ENCODE measurements at places on chromosomes 3 and 15.

- DNase-seq = no peak
These were observed 9.9 kb downstream of the KY start for GRCh38 chr3:134640872-134641470.

DNA sequence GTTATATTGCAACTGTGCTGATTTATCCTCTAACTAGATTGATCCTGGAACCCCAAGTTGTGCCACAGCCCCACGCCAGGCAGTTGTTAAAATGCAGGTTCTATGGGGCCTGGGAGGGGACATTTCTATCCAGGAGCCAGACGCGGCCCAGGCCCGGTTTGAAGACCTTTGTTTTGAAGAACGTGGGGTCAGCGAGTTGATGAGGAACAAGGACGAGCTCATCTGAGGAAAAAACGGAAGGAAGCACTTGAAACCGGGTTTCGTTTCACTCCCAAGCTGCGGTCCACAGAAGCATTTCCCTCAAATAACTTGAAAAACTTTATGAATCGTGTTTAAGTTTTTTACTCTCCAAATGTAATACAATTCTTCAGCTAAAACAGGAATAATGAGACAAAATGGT, 76.4 kb downstream of the CHSY1 start:
- no peak for DNase-seq

DNA sequence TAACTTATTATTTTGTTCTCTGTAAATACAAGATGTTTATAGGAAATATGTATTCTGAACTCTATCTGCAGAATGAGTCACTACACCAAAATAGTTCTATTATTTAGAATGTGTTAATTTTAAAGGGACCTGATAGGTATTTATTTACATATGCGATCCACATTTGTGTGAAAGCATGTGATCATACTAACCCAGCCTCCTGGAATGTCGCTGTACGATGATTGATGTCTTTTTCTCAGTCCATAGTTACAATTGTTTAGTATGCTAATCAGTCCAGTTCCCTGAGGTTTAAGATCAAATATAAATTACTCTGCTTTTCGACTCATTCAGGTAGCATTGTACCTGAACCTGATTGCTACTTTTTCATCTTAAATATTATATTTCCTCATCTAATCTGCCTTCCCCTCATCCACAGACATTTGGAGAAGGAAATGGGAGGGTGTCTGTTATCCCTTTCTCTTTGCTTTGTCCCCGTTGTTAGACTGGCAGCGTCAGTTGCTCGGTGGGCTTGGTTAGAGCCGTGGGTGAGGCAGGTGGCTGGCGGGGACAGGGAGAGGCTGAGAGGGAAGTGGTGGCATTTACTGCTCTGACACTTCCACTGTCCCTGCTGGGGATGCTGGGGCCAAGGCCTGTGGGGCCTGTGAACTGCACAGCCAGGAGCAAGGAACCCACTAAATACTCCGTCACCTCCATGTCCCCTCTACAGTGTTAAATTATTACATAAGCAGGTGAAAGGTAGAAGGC, 27.8 kb upstream of the NR2E3 start:
- no peak for DNase-seq

DNA sequence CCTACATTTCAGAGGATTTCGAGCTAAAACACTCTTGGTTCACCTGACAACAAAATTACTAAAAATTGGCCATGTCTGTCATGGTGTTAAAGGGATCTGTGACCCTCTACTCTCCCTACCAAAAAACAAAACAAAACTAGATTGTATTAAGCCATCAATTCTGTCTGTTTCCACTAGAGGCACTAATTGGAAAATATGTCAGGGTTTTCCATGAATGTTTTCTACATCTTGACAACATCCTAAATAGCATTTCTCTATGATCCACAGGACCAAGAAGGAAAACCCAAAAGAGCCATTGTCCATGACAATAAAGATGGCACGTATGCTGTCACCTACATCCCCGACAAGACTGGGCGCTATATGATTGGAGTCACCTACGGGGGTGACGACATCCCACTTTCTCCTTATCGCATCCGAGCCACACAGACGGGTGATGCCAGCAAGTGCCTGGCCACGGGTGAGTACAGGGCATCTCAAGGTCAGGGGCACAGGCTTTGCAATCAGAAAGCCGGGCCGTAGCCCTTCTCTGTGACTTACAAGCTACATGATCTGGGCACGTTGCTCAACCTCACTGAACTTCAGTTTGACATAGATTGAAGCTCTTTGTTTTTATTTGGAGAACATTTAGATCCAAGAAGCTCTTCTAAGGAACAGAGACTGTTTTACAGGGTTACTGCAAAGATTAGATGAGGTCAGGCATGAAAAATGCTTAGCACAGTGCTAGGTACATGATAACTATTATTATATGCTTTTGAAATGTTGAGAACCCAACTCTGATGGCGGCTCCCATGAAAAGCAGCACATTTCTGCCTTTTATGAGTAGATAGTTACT, 74.8 kb downstream of the DNASE1L3 start:
- no peak for DNase-seq

DNA sequence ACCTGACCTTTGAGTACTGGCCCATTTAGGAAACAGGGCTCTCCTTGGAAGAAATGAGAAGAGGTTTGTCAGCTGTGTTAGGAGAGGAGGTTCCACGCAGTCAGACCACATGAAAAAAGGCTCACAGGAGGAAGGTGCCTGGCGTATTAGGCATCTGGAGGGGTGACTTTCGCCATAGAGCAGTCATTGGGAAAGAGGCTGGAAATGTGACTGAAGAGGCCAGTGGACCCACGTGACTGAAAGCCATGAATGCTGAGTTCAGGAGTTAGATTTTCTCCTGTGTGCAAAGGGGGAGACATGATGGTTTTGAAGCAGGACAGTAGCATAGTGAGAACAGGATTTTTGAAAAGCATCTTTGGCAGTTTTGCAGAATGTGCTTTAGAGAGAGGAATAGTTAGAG, 29.7 kb upstream of the RNF7 start:
- DNase-seq = no peak

GRCh38 chr3:123320221-123320620, 118.5 kb downstream of the SEC22A start:
- DNase-seq = no peak

- DNase-seq = no peak
These were observed 35.8 kb downstream of the SETD2 start for GRCh38 chr3:47128137-47128536.

- no peak for DNase-seq
These were observed 185.1 kb upstream of the SLCO3A1 start for GRCh38 chr15:91668370-91668769.

- DNase-seq = no peak
These were observed 63.5 kb upstream of the ETV5 start for GRCh38 chr3:186172353-186172752.

GRCh38 chr15:74206801-74207281, 4.3 kb upstream of the STRA6 start:
- DNase-seq = peak; percentile 82

GRCh38 chr15:99125061-99125891, 20.4 kb downstream of the SYNM start:
- no peak for DNase-seq

- DNase-seq = no peak
These were observed 239.7 kb downstream of the UBE2E2 start for GRCh38 chr3:23442598-23443383.

DNA sequence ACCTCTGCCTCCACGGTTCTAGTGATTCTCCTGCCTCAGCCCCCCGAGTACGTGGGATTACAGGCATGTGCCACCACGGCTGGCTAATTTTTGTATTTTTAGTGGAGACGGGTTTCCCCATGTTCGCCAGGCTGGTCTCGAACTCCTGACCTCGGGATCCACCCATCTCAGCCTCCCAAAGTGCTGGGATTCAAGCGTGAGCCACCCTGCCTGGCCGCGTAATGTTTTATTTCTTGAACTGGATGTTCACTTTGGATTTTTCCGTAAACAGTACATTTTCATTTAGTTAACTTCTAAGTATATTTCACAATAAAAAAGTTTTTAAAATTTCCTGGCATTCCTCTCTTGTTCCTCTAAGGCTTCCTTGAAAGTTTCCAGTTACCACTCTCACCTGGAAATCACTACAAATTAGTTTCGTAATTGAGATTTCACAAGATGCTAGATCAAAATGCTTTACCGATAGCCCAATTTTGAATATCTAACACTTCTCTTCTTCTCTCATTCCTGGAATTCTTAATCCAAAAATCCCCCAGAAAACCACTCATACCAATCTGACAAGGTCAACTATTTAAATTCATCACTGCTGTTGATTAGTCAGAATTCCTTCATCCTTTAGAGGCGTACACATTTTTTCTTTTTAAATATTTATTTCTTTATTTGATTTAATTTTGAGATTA, 44.7 kb upstream of the INO80 start:
- DNase-seq = no peak

- DNase-seq = no peak
These were observed 24.4 kb downstream of the MAGEF1 start for GRCh38 chr3:184687363-184688015.

DNA sequence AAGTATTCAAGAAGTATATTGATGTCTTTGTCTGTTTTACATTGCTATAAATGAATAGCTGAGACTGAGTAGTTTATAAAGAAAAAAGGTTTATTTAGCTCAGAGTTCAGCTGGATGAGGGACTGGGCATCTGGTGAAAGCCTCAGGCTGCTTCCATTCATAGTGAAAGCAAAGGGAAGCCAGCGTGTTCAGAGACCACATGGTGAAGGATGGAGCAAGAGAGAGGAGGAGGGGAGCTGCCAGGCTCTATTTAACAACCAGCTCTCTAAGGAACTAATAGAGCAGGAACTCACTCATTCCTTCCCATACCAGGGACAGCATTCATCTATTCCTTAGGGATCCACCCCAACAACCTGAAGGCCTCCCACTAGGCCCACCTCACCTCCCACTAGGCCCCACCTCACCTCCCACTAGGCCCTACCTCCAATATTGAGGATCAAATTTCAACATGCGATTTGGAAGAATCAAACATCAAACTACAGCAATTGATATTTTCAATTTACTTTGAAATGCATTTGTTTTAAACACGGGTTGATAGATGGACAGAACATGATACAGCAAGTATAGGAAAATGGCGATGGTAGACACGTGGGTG, 167.5 kb upstream of the HES1 start:
- no peak for DNase-seq

- DNase-seq = no peak
These were observed 932 bp upstream of the PLCD1 start for GRCh38 chr3:38030126-38031021.

- no peak for DNase-seq
These were observed 185.2 kb downstream of the MEIS2 start for GRCh38 chr15:36914960-36915808.

- no peak for DNase-seq
These were observed 12.0 kb downstream of the NFKBIZ start for GRCh38 chr3:101861212-101861788.

- DNase-seq = no peak
These were observed 12.2 kb downstream of the SELENOS start for GRCh38 chr15:101264911-101265641.

GRCh38 chr3:134369861-134370596, 4.2 kb downstream of the AMOTL2 start:
- DNase-seq = no peak

- peak; percentile 58 for DNase-seq
These were observed 462.1 kb downstream of the MFSD1 start for GRCh38 chr3:159263750-159264553.

GRCh38 chr3:196739671-196740480, at the start of gene PAK2:
Gene PAK2, plus strand, starts transcription at chr3:196739857. Its CDS starts 42,790 bp downstream, at chr3:196782647.
- DNase-seq = peak; percentile 93

GRCh38 chr3:74642876-74643275, 28.4 kb upstream of the CNTN3 start:
- no peak for DNase-seq

GRCh38 chr3:81426826-81427577, 334.4 kb downstream of the GBE1 start:
- DNase-seq = no peak

DNA sequence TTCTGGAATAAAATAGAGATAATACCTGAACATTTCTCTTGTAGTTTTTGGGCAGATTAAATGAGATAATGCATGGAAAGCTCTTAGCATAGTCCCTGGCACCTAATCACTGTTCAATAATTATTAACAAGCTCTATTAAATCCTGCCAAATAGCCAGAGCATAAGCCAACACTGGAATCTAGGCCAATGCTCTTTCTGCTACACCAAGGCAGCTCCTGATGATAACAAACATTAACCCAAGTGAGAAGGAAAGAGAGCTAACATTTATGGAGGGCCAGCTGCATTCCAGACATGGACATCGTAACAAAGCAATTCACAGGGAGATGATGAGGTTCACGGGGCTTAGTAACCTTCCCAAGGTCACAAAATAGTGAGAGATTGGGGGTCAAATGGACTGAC, 23.3 kb downstream of the LARP6 start:
- no peak for DNase-seq

- DNase-seq = no peak
These were observed 111.0 kb upstream of the FRMD4B start for GRCh38 chr3:69496856-69497255.

- no peak for DNase-seq
These were observed 43.6 kb upstream of the CTSH start for GRCh38 chr15:78988361-78988911.

DNA sequence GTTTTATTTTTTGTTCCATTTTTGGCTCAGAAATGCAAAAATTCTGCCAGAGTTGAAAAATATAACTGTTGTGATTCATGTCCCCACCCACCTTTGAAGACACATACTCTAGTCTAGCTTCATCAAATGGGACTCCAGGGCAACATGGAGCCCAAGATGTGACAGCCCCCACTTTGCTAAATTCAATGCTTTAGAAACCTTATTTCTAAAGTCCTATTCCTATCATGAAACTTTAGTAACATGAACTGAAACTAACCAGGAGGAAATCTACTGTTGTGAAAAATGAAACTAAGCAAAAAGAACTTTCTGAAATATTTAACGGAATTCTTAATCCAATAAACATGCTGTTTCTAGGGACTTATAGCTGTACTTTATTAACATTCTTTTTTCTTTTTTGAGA, 20.3 kb downstream of the UBP1 start:
- no peak for DNase-seq

GRCh38 chr15:91939403-91939831, 85.9 kb downstream of the SLCO3A1 start:
- DNase-seq = no peak

DNA sequence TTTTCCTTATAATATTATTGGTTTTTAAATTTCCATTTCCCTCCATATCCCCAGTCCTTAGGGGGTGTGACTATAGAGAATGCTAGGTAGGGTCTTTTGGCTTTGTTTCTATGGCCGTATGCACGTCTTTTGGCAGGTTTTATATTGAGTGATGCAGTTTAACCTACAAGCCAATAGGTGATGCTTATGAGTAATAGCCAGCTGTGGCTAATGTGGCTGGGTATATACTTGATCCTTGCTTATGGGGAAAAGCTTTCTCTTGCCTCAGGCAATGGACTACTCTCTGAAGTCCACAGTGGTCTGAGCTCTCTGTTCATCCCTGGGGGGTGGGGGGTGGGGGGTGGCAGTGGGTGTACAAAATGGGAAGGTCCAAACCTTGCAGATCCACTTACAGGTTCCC, 223.9 kb downstream of the MFSD1 start:
- no peak for DNase-seq
